ENCODE measurements at places on chromosomes 12 and 14.

DNA sequence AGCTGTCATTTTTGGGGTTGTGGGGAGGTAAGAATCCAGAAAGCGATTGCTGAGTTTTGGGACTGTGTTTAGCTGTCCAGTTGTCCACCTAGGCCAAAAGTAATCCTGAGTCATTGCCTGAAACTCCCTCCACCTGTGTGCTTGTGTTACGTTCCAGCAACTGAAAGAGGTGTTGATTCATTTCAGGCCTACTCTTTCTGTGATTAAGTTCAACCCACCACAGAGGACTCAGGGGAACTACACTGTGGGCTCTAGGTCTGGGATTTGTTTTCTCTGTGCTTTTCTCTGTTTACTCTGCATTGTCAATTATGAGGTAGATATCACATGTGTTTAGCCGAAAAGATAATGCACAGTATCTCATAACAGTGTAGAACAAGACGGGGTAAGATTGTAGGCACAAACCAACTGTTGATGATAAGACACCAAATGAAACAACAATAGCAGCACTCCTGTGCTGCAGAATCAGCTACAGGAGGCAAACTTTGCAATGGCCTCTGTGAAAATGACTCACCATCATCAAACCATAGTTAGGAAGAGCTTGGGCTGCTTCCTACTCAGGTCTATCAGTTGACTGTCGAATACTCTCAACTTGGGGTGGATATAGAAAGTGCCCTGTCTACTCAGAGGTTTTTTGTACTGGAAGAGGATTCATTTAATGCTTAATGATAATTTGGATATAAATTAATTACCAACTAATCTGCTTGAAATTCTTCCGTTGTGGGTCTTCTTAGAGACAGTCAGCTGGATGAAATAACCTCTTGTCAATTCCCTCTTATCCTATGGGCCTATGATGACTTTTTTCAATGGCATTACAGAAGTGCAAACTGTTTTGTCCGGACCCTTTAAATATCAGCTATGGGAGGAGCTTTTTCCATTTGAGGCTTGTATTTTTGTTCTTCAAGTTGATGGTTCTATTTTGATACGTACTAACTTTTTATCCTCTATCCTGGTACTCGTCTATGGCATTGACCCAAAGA, 385.9 kb downstream of the BMP4 start:
- no peak for DNase-seq

- DNase-seq = no peak
Measured at GRCh38 chr14:94394581-94395207, 6.3 kb upstream of the SERPINA1 start.

GRCh38 chr12:89288959-89289358, 63.3 kb downstream of the DUSP6 start:
- DNase-seq = peak; percentile 6

GRCh38 chr14:92414690-92415445, 91.9 kb downstream of the SLC24A4 start:
- DNase-seq = no peak

DNA sequence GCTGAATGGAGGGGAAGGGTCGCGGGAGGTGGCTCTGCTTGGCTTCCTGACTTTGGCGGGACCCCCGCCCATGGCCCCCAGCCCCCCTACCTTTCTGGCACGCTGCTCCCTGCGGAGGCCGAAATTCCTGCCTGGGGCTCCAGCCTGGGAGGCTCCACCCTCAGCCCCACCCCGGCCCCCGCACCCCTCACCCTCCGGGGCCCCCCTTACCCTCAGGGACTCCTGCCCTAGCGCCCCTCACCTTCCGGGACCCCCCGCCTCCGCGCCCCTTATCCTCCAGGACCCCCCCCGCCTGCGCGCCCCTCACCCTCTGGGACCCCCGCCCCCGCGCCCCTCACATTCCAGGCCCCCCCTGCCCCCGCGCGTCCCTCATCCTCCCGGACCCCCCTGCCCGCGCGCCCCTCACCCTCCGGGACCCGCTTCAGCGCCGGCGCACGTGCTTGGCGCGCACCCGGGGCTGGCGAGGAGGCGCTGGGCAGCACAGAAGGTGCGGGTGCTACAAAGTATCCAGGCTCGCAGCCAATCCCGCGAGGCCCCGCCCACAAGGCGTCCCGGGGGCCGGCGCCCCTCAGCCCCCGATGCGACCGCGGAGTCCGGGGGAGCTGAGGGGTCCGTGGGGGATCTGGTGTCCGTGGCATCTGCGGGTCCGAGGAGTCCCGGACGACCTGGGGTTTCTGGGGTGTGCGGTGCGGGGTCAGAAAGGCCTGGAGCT, at the start of gene ANHX:
ANHX (minus strand) TSS at position 477 of the 712 bp plus-strand sequence. CDS start 1,521 bp downstream, outside the sequence.
- DNase-seq = no peak

- no peak for DNase-seq
Measured at GRCh38 chr14:72589652-72590051, 304.2 kb downstream of the DPF3 start.

- DNase-seq = no peak
Measured at GRCh38 chr12:115042341-115042740, 358.4 kb upstream of the TBX3 start.

GRCh38 chr12:49230805-49231194, 34.1 kb upstream of the TUBA1C start:
- no peak for DNase-seq

- no peak for DNase-seq
Measured at GRCh38 chr12:131607658-131608447, 103.0 kb upstream of the SFSWAP start.

GRCh38 chr12:18895946-18896345, 158.0 kb downstream of the CAPZA3 start:
- DNase-seq = no peak

- no peak for DNase-seq
Measured at GRCh38 chr12:30134229-30134628, 350.5 kb upstream of the TMTC1 start.

- no peak for DNase-seq
Measured at GRCh38 chr12:26195641-26196420, 458 bp downstream of the SSPN start.

DNA sequence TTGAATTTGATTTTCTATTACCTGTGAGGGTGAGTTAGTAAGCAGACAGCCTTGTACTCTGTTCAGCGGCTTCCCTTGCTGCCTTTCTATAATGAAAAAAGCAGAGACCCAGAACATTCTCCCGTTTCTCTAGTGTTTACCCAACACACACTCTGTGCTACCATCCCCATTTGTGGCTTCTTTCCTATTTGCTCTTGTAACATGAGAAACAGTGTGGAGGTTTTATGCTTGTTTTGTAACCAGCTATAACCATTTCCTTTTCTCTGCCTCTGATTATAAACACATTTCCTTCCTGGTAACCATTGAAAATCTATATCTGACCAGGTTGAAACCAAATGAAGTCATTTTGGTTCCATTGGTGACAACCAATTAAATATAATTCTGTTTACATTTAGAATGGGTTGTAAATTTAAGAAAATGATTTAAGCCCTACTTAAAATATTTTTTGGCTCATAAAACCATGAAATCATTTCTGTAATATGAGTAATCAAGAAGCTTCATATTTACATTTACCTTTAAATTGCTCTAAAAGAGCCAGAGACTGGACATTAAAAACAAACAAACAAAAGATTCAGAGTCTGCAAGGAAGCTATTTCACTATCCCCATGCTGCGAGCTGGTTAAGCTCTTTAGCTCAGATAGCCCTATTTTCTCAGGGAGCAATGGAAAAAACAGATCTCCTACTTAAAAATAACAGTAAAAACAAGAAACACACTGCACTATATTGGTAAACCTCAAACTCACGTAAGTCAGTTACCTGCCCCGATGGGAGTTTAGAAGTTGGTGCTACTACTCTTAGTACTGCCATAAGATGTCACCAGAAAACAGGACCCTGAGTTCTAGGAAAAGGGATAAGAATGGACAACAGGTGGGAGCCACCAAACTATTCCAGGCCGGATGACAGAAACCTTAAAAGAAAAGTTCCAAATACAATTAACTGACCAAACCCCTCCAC, 206.5 kb upstream of the EEA1 start:
- DNase-seq = no peak

DNA sequence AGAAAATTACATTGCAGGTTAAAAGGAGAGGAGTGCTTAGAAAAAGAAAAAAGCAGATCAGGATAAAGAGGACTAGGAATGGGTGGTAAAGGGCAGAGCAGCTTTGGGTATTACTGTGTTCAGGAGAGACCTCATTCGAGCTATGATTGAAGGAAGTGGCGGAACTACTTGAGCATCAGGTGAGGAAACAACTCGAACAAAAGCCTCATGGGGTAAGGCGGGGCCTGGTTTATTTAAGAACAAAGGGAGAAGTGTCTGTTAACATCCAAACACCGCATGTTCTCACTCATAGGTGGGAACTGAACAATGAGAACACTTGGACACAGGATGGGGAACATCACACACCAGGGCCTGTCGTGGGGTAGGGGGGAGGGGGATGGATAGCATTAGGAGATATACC, 444.6 kb upstream of the CCDC196 start:
- no peak for DNase-seq

Measured in RWPE1 (cell line).